ENCODE measurements at places on chromosomes 4 and X. TPM values are rescaled to one million over a fixed set of nuclear protein-coding genes. Genes with fewer than 3 reads are reported as not detected.

The SLC9B1 gene
- not detected for total RNA-seq

The MFAP3L gene
- total RNA-seq: 1.3 TPM

The SYP gene
- total RNA-seq: 5.4 TPM

GRCh38 chr4:135840781-135841180, 1639.2 kb upstream of the PABPC4L start:
- DNase-seq: no peak
- no peaks in the 10 kb centered on the region for H3K4me1 ChIP-seq
- H3K27ac ChIP-seq: no peak overlapping the region
- no peaks in the 10 kb centered on the region for H3K27me3 ChIP-seq
- no peak overlapping the region for H3K4me3 ChIP-seq
- H3K36me3 ChIP-seq: no peaks in the 10 kb centered on the region

DNA sequence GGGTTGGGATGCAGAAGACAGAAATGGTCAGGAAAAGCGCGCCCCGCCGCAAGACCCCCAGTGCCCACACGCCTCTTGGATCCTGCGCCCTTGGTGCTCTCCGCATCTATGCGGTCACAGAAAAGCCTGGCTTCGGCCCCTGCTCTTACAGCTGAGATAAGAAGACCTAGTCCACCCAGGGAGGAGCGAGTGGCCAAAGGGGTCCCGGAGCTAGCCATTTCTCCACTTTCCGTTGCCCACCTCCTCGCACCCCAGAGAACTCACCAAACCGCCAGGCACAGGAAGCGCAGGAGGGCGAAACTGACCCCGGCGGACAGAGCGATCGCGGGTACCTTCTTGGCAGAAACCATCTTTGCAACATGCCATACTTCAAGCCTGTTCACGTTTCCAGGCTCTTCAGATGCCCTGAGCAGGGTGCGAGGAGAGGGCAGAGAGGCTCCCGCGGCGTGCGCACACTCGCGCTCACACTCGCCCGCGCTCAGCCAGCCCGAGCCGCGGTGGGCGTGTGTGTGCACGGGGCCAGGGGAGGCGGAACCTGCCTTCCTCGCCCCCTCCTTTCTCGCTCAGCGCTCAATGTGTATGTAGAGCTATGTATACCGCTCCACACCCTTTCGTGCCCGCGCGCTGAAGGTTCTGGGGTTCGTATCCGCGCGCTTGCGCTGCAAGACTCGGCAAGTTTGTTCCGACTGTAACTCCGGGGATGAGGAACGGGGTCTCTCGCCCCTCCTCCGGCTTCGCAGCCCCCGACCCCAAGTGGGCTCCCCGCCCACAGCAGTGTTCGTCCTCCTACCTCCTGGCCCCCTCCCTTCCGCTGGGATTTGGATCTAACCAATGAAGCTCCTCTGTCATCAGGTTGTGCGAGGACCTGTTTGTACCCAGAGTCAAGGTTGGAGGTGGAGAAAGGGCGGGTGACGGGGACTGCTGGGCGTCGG, at the start of gene GABRA4:
Gene GABRA4, minus strand, starts transcription at position 507 of the 932 bp plus-strand sequence. Its CDS starts 157 bp downstream, at position 350.
- H3K4me3 ChIP-seq: no peak within 1 kb of the TSS
- H3K4me1 ChIP-seq: peaks cover 16% of the 10 kb centered on the region
- DNase-seq: no peak
- no peak within 1 kb of the TSS for H3K27ac ChIP-seq
- H3K36me3 ChIP-seq: no peaks in the 10 kb centered on the region
- H3K27me3 ChIP-seq: no peaks in the 10 kb centered on the region

DNA sequence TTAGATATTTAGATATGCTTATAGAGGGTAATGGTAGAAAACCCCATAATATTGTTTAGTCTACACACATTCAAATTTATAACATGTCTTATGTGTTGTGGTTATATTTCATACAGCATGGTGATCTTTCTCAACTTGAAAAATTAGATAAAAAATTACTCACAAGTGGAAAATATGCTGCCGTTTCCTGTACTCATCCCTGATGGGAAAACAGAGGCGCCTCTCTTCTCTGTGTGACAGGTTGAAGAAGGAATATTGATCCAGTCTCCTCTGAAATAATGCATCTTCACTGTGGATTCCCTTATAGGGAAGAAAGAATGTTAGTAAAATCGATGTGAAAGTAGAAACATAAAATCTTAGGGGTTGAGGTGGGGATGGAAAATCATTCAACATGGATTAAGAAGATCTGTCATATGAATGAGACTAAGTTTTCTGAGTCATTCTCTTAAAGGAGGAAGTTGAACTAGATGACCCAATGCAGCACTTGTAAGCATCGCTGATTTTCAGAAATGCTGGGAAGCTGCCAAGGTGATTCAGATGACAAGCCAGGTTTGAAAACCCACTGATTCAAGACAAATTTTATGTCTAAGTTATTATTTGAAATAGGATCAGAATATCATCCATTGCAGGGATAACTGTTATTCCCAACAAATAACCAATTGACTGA, 70.7 kb downstream of the ANKRD50 start:
- H3K4me3 ChIP-seq: no peak overlapping the region
- H3K27ac ChIP-seq: no peak overlapping the region
- no peaks in the 10 kb centered on the region for H3K27me3 ChIP-seq
- no peaks in the 10 kb centered on the region for H3K36me3 ChIP-seq
- DNase-seq: no peak
